ENCODE measurements at places on chromosomes 7 and 10. TPM values are rescaled to one million over a fixed set of nuclear protein-coding genes. Genes with fewer than 3 reads are reported as not detected.

Gene CXCL12
- total RNA-seq, result 51.1 TPM

Gene ARHGAP19
- 5.3 TPM for total RNA-seq

Gene ACHE
- total RNA-seq, result 17.6 TPM

Gene NRG3
- total RNA-seq, result 0.50 TPM

Gene LRRC18
- total RNA-seq, result not detected

DNA sequence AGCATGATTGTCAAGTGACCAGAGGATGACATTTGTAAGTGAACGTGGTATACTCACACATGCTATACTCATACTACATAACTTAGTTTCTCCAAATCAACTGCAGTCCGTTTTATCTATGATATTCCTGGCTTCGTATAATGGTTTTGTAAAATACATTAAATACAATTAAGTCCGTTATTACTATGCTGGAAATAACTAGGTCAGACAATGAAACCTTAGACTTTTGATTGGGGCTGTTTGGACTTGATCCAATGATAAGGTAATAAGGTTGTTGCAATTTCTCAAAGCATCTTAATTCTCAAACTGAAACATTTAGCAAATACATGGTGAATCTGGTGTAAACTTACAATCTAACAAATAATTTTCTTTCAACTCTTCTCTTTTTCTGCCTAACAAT is 117.0 kb downstream of the TWIST1 start:
- DNase-seq, result no peak

- no peak for DNase-seq
Observed at GRCh38 chr10:34821587-34822585, 6.8 kb upstream of the PARD3 start.

- DNase-seq, result no peak
Observed at GRCh38 chr10:129849853-129850252, 114.2 kb downstream of the EBF3 start.

DNA sequence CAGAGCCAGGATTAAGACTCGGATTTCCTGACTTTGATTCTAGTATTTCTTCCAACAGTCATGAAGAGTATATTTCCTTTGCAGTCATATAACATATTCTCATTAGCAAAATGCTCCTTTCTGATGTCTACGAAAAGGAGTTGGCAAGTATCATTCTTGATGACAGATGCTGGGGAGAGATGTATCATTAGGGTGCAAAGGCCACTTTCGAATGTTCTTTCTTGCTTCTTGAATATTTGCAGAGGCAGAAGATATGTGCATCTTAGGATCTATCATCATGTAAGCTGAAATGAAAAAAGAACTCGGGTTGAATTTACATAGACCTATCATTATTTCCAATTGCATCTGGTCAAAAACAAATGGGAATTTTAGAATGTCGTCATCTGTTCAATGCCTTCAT is 294.4 kb downstream of the BAMBI start:
- no peak for DNase-seq

GRCh38 chr7:57403601-57404342 is 46.2 kb upstream of the ZNF716 start:
- DNase-seq, result no peak

- no peak for DNase-seq
Observed at GRCh38 chr10:489330-489729, 200.1 kb downstream of the DIP2C start.

GRCh38 chr7:22110227-22110839 is 164.6 kb upstream of the CDCA7L start:
- DNase-seq, result peak; percentile 67

DNA sequence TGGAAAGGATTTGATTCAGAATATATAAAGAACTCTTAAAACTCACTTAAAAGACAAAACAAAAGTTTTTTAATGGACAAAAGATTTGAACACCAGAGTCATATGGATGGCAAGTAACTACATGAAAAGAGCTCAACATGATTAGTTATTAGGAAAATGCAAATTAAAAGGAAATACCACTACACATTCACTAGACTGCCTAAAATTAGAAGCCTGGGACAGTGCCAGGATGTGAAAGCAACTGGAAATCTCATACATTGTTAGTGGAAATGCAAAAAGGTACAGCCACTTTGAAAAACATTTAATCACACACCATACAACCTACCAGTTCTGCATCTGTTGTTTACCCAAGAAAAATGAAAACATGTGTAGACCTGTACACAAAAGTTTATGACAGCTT is 48.8 kb downstream of the RALA start:
- no peak for DNase-seq

GRCh38 chr7:39602351-39602750 is 21.0 kb upstream of the RALA start:
- DNase-seq, result no peak

DNA sequence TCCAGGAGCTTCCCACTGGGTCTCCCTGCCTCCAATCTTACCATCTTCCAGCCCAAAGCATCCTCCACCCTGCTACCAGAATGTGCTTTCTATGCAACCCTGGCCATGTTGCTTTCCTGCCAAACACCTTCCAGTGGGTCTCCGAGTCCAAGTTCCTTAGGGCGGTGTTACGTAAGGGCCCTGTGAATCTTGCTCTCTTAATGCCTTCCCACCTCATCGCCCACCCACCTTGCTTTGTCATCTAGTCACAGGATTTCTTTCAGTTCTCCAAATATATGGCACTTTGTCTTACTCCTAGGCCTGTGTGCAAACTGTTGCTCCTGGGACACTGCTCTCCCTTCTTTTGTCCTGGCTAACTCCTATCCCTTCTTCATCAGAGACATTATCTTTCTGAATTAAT is 344.5 kb downstream of the RPS24 start:
- no peak for DNase-seq

DNA sequence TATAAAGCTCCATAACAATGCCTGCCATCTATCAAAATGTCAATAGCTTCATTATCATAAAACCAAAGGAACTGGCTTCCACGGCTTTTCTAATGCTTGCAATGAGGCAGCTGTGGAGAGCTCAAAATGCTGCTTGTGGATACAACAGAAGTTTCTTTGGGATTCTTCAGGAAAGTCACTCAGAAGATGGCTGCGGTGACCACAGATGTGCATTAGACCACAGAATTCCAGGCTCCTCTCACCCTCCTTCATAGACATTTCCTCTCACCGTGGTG is 77.2 kb downstream of the CDCA7L start:
- DNase-seq, result no peak

DNA sequence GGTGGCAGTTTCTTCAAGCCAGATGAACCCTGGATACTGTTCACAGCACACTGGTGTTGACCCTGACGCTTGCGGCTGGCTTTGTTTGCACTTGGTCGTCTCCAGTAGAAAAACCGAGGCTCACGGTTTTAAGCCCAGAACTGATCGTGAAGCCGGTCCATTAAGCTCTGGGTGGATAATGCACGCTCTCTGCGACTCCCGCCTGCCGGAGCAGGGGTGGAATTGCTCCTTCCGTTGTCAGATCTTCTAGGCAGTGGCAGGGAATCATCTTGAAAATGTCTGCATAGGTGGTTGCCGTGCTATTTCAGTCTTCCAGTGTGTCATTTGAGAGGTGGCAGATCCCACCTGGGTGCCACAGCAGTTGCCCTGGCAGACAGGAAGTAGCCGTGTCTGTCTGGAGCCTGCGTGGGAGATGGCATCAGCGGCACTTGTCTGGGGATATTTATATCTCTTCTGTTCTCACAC is 35.9 kb upstream of the AP5Z1 start:
- no peak for DNase-seq

- DNase-seq, result no peak
Observed at GRCh38 chr10:21212348-21212747, 313.1 kb downstream of the SKIDA1 start.

- DNase-seq, result no peak
Observed at GRCh38 chr10:93874309-93875031, 19.3 kb upstream of the SLC35G1 start.

DNA sequence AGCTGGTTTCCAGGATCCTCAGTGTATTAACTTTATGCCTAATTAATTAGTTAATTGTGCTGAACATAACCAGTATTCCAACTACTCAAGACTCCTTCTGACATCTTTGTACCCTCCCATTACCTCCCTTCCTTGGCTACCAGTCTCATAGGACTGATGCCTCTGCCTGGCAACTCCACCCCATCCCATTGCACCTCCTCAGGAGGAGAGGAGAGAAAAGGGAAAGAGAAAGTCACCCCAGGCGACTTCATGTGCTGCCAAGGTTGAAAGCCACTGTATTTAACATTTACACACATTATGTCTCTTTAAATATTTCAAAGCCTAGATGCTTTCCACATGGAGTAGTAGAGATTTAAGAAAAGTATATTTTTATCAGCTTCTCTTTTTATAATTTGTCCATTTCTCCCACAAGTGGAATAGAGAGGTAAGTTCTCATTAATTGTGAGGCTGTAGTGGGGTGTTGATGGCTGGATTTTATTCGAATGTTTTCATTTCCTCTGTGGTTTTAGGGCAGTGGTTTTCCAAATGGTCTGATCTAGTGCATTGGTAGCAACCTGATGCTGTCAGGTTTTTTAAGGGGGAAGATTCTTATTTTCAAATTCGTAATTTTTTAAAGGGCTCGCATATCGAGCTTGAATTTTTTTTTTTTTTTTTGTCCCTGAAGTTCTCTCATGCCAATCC is 148.0 kb downstream of the BICC1 start:
- DNase-seq, result no peak

DNA sequence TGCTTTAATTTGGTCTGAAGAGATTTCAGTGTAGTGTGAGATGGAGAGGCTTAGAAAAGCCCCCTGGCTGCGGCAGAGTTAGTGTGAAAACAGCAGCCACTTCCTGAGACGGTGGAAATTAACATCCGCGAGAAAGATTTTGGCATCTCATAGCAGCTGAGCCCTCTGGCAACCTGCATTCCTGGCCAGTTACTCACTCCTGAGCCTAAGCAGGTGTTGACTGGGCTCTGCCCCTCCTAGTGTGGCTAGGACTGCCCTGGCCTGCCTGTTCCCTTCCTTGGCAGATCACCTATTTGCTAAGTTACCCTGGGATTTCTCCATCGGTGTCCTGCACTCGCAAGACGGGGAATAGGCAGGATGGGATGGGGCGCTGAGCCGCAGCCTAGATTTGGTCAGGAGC is 57.6 kb upstream of the LMTK2 start:
- DNase-seq, result no peak

DNA sequence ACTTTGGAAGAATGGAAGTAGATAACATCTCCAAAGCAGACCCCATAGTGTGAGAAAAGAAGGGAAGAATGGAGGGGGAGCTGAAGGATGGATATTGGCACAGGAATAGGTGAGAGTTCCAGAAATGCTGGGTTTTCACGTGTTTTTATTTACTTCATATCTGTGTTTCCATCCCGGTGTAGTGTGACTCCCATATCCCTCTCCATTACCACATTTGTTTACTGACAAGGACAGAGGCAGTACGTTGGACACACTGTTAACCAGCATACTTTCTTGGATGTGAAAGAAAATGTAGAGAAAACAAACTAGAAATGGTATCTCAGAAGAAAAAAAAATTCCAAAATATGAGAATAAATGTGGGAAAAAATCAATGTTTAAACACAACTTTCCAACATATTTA is 124.4 kb upstream of the PFKP start:
- DNase-seq, result no peak

- peak; percentile 52 for DNase-seq
Observed at GRCh38 chr10:33273295-33274002, 61.0 kb downstream of the NRP1 start.

DNA sequence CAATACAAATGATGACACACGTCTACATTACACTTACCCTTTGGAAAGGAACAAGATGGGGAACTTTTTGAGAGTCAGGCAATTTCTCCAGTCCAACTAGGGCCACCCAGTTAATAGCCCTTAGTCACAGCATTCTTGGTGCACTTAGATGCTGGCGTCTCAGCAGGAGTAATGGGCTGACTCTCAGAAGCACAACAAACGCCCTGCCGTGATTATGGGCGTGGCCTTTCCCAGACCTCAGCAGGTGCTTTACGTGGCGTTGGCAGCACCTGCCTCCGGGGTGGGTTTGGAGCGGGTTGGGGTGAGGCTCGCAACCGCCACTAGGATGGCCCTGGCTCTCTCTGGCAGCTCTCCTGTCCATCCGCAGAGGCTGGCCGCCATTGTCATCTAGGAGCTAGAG is 147.6 kb upstream of the SHH start:
- DNase-seq, result no peak

DNA sequence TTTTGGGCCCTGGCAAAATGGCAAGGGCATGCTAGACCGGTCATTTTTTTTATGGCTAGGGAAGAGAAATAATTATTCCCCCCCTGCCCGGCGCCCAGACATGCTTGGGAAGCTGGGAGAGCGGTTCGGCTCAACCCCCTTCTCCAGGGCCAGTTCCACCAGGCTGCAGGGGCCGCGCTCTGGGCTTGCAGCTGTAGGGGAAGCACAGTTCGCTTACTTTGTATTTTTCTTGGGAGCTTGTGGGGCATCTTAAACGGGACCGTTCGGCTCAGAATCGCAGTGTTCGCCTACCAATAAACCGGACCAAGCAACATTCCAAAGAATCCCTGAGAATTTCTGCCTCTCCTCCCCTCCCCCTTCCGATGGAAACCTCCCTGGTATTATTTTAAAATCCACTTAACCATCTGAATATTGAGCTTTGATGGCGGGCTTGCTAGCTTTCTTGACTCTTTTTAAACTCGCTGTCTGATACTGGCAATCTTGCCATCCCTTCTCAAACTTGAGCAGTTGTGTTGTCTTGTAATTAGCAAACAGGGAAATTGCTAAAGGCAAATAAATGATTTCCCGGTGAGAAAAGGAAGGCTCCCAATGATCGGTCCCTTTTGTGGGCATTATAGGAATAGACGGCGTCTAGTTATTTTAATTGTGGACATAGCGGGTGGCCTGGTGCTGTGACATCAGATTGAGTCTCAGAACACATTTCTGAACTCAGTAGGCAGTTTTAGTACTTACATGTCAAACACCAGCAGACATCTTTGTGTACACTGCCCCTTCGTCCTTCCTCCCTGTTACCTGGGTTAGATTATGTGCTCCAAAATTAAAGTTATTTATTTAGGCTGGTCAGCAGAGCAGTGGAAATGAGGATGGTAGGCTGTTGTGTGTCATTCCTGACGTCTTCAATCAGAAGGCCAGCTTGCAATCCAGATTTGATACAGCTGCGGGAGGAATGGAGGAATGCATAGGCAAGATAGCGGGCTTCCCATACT is 3.4 kb downstream of the TCF7L2 start:
- peak; percentile 38 for DNase-seq

GRCh38 chr10:101507828-101508227 is 80.2 kb downstream of the POLL start:
- DNase-seq, result no peak

- no peak for DNase-seq
Observed at GRCh38 chr7:94375691-94376090, 19.0 kb upstream of the COL1A2 start.

DNA sequence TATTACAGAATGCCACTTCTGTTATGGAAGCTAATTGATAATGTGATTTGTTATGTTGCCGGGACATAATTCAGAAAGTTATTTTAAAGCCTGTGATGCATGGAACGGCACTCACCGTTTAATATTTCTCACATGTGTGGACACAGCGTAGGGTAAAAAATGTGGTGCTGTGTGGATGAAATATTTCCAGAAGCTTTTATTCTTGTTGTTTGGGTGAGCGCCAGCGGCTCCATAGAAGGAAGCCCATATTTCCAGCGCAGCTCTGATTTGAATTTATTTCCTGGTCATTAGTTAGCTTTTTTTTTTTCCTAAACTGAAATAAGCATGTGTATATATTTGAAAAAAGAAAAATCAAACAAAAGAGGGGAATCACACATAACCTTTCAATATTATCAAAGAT is 20.2 kb upstream of the NKX6-2 start:
- no peak for DNase-seq
